ENCODE measurements at places on chromosomes 12 and 14. TPM values are rescaled to one million over a fixed set of nuclear protein-coding genes. Genes with fewer than 3 reads are reported as not detected.

DNA sequence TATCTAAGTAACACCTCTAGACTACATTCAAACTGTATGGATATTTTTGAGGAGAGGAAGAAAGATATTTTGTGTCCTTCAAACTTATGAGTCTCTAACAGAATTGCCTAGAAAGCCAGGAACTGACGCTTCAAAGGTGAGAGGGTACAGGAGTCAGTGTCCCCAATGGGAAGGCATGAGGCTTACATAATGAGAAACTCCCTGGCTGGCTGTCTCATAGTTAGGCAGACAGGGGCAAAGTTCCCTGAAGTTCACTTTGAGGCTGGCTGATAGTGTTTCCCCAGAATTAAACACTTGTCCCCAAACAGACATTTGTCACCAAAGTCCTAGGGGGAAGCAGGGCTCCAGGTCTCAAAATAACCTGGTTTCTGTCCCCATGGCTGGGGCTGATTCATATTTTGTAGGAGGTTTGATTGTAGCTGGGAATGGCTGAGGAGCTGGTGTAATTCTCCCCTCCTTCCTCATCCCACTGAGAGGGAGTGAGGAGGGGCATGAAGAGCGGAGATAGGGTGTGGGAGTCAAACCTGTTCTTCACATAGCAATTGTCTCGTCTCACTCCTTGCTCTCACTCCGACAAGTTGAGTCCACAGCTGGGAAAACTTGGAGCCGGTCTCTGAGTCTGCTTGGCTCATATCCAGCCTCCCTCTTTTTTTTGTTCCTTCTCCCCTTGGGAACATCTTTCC lies 56.4 kb upstream of the CISTR start:
- DNase-seq = no peak

- DNase-seq = no peak
Measured at GRCh38 chr14:20988717-20989470, 886 bp upstream of the METTL17 start.

DNA sequence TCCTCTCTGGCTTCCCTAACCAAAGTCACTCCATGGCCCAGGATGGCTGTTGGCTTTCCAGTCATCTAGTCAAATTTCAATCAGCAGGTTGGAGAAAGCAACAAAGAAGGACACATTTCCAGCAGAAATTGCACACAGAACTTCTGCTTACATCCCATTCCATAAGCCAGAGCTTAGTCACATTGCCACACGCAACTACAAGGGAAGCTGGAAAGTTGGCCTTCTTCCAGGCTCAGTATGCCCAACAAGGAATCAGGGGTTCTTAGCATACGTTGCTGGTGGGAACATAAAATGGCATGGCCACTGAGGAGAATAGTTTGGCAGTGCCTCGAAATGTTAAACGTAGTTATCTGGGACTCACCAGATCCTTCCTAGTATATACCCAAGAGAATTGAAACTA lies 9.3 kb upstream of the APPL2 start:
- DNase-seq = no peak

DNA sequence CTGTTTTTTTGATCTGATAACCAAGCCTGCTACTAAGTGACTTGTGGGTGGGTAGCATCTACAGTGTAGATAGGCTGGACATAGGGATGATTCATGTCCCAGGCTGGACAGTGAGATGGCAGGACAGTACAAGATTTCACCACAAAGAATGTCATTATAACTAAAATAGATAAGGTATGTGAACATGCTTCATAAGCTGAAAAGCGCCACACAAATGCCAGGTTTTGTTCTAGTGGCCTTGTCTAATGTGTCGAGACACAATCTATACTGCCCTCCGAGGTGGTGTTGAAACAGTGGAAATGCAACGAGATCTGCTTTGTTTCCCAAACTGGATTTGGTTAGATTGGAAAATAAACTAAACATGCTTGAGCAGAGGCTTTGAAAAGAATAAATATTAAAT lies 4.4 kb downstream of the LGALS3 start:
- peak; percentile 23 for DNase-seq

DNA sequence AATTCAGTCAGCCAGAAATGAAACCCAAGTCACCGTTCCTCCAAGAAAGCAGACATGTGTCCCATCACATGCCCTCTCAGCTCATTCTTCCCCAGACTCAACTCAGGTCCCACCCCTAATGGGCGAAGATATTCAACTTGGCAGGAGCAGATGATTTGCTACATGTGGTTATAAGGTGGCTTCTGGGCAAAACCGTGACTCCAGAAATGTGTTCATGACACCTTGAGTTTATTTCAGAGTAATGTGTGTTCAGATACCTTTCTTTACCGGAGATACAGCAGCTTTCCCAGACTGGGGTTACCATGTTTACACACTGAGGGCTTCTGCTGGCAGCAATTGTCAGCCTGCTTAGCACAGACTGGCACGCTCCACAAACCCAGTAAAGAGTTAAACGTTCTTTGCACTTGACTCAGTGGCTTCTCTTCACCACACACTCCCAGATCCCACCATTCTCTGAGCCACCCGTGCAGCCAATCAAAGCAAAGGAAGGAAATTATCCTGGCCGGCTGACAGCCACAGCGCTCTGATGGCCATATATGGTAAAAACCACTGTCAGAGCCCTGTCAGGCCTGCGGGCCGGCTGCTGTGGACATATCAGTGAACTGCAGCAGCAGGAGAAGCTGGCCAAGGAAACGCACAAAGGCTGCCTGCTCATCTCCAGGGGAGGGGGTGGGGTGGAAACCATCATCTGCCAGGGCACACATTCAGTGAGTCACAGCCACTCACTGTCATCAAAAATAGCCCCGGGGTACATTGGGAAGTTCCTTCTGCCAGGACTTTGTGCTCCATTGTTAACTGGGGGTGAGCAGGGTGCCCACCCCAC lies 39.9 kb downstream of the CORO1C start:
- peak; percentile 100 for DNase-seq

The AHNAK2 gene
- 88.2 TPM for total RNA-seq

- DNase-seq = peak; percentile 77
Measured at GRCh38 chr12:111773801-111774551, 7.2 kb downstream of the ALDH2 start.

The CLEC4C gene
- not detected for total RNA-seq

GRCh38 chr12:32248441-32249140 lies 141.9 kb downstream of the BICD1 start:
- DNase-seq = no peak

DNA sequence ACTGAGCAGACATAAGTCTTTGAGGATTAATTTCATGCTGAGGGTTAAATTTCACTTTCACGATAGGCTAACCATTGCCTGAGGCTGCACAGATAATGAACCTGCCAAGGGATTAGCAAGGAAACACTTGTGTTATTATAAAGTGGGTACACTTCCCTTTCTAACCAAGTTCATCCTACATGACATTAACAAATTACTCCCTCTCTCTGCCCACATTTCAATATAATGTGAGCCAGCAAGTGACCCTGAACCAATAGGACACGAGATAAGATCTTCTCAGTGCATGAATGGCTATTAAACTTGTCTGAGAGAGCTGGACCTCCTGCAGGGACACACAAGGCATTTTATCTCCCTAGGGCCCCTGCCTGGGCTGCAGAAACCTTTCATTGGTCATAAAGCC lies 173.5 kb downstream of the PAX9 start:
- DNase-seq = no peak

The NYNRIN gene
- total RNA-seq = 0.06 TPM

All from LHCN-M2 (cell line).